Urothelium cell line (cell line): ENCODE measurements at places on chromosomes 5 and 9.
A peak's percentile ranks its signal among the peaks of the same experiment; 100 is the strongest.

GRCh38 chr9:101711330-101711941, 27.0 kb downstream of the GRIN3A start:
- peak; percentile 9 for DNase-seq

- no peak for DNase-seq
These were observed 1.0 kb downstream of the FOXE1 start for GRCh38 chr9:97853844-97854695.

DNA sequence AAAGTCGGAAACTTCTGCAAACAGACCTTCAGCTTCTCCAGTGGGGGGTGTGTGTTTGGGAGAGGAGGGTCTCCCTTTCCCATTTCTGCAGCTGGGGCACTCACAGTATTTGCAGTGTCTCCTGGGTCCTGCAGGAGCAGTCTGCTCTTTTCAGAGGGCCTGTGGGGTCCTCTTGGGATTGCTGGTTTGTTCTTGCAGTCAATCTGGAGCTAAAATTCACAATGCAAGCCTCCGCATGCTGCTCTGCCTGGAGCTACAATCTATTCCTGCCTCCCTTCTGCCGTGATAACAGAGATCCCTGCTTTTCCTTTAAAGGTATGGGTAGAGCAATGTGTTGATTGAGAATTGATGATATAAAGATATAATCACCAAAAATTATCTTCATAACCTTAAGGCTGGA, 43.2 kb downstream of the ZNF462 start:
- DNase-seq: no peak

- no peak for DNase-seq
These were observed 53.7 kb downstream of the CEP120 start for GRCh38 chr5:123369371-123369968.

- no peak for DNase-seq
These were observed 122.2 kb downstream of the SLC28A3 start for GRCh38 chr9:84218322-84218721.

DNA sequence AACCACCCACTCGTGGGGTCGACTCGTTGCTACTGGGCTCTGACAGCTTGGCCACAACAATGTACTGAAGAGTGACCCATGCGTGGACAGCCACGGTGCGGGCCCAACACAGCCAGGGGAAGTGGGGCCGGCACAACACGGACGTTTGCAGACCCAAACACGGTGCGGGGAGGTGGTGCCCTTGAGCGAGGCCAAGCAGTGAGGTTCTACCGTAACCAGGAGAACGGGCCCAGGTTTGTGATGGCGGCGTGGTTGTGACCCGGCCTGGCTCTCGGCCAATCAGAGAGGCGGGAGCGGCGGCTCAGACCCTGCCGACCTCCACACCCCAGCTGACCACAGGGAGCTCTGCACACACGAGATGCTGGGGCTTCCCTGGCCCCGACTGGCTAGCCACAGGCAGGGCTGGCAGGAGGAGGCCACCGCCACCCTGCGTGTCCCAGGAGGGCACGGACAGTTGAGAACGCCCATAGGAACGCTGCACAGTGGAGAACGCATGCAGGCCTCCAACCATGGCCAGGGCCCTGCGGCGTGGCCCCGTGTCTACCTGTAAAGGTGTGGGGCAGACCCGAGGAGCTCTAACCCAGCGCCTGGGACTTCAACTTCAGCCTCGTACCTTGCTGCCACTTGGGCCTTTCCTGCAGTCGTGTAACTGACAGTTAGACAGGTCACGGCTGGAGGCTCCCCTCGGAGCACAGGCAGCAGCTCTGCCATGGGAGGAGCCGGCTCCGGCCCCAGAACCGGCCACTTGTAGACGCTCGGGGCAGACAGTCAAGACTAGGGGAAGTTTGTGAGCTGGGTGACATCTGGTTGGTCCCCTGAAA, 13.7 kb downstream of the BRD3 start:
- no peak for DNase-seq

- DNase-seq: no peak
These were observed 21.5 kb upstream of the WDR38 start for GRCh38 chr9:124831642-124832364.

DNA sequence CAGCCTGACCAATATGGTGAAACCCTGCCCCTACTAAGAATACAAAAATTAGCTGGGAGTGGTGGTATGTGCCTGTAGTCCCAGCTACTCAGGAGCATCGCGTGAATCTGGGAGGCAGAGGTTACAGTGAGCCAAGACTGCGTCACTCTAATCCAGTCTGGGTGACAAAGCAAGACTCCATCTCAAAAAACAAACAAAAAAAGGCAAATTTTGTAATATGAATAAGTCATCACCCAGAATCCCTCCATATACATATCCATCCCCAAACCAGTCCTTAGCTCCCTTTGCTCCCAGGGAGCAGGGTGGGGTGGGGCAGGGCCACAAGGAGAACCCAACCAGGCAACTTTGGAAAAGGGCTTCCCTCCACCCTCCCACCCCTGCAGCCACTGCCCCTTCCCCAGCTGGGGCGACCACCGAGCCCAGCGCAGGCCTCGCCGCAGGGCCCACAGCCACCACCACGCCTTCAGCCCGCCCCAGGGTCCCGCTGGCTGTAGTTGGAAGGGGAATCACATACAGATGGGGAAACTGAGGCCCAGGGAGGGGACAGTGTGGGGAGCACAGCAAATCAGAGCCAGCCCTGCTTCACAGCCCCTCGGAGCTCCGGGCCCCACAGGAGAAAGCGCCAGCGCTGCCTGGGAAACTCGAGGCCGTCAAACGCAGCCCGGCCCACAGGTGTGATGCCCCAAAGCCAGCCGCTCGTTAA, 7.8 kb downstream of the NOTCH1 start:
- no peak for DNase-seq
